ENCODE measurements at places on chromosomes 3 and 15.

DNA sequence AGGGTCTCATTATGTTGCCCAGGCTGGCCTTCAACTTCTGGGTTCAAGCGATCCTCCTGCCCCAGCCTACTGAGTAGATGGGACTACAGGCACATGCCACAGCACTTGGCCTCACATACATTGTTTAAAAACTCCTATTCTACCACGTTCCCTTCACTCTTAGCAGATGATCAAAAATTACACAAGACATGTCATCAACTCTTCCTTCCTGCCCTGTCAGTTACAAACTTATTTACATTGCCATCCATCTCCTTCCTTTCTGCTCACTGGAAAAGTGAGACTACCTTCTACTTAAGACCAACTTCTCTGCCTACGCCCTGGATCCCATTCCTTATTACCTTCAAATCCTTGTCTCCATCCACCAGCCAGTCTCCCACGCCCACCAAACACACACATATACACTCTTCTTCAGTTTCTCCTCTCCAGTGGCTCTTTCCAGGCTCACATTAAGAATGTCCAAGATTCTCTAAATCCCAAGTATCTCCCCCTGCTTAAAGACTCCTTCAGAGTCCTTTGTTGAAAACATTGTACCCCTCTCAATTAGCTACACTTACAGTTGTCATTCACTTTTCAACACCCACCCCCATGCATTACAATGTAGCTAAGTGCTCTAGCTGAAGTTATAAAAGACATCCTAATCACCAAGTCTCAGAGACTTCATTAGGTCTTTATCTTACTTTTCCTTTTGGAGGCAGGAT lies 4.3 kb downstream of the PEAK1 start:
- DNase-seq: no peak

- no peak for DNase-seq
Observed at GRCh38 chr3:141128126-141128777, 77.1 kb downstream of the SPSB4 start.

- DNase-seq: no peak
Observed at GRCh38 chr15:46242935-46243334, 608.1 kb downstream of the SQOR start.

GRCh38 chr15:77209221-77209620 lies 138.3 kb upstream of the TSPAN3 start:
- no peak for DNase-seq

- no peak for DNase-seq
Observed at GRCh38 chr3:114634635-114635034, 340.8 kb downstream of the TIGIT start.

DNA sequence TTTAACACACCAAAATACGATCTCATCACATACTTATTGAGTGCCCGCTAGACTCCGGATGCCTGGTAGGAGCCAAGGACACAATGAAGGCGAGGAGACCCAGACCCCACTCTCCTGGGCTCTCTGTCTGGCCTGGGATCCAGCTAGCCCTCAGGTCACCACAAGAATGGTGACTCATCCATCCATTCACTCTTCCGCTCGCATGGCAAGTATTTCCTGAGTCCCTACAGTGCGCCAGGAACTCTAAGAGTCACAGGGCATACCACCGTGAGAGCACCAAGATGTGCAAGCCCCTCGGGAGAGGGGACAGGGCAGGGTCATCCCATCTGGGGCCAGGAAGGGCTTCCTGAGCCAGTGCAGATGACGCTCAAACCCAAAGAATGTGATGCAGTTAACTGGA lies 101.6 kb upstream of the PRR20G start:
- DNase-seq: peak; percentile 10

DNA sequence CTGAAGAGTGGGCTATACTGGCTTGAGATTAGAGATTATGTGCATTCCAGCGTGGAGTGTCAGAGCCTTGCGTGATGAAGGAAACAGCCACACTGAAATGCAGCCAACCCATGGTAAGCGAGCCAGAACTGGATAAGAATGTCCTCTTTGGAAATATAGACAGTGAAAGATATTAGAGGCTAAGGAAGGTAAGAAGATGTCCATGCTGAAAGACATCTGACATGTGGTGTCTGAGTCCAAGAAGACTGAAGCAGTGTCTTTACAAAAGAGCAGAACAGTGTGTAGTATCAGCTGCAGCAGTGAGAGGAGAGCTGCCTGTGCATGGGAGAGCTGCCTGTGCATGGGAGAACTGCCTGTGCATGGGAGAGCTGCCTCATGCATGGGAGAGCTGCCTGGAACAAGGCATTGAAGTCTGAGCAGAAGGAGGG lies 672.2 kb downstream of the DIPK2A start:
- no peak for DNase-seq

DNA sequence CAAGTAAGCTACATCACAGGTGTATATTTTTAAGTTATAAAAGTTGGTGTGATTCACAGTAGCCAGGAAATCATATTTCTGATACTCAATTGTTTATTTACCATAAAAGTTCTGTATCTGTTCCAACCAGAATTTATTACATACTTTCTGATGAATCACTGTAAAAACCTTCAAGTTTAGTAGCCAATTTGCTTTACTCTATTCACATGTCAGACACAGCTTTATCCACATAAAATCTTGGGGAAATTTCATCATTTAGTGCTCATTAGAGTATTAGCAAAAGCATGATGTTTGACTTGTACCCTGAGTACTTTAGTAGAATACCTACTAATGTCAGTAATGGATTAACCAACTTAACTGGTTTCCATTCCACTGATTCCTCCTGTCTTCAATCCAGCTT lies 249.8 kb downstream of the POLQ start:
- peak; percentile 31 for DNase-seq

GRCh38 chr3:26102376-26102775 lies 312.5 kb downstream of the OXSM start:
- DNase-seq: no peak

DNA sequence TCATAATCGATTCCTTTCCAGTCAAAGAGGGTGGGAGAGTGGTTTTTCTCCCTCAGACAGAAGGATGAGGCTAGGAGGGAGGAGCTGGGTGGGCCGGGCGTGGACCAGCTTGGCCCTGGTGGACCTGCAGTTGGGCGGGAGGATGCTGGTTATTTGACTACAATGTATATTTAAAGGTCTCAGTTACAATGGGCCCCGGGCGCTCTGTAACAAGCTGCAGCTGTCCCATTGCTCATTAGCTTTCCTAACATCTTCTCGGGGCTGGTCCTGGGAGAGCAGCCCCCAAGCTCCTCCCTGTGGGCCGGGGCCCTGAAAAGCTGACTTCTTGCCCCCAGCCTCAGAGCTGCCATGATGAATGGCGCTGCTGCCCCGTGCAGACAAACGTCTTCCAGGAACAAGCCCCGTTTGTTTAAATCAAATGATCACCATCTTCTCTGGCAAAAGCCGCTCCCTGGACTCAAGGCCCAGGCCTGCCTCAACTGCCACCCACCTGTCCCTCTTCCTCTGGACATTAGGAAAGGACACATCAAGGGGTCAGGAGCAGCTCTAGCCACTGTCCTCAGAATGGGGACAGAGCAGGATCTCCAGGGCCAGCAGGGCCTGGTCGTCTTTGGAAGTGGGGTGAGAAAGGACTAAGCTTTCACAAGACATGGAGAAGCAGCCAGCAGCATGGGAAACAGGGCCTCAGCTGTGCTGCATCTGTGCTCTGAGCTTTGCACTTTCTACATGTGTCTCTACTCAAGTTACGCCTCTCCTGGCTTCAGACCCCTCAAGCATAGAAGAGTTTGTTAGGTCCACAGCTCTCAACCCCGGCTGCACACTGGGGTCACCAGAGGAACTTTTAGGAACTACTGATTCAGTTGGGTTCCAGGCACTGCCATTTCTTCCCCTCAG lies 38.6 kb downstream of the MAGEF1 start:
- DNase-seq: no peak

- DNase-seq: no peak
Observed at GRCh38 chr15:51163843-51164242, 69.1 kb upstream of the TNFAIP8L3 start.

DNA sequence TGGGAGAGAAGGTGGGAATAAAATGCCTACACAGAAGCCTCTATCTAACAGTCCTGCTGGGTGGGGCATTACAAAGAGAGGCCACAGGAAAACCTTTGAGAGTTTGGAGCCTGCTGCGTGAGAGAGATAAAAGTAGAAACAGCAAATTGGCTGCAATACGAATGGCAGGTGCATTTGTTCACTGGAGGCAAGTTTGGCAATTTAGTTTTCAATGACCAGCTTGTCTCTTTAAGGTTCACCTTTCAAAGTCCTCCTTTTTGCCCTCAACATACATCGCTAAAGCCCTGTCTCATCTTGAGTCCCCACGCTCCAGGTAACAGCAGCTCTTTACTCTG lies 405.7 kb downstream of the LSAMP start:
- DNase-seq: no peak

GRCh38 chr3:110021659-110022058 lies 684.3 kb upstream of the DPPA4 start:
- DNase-seq: no peak

DNA sequence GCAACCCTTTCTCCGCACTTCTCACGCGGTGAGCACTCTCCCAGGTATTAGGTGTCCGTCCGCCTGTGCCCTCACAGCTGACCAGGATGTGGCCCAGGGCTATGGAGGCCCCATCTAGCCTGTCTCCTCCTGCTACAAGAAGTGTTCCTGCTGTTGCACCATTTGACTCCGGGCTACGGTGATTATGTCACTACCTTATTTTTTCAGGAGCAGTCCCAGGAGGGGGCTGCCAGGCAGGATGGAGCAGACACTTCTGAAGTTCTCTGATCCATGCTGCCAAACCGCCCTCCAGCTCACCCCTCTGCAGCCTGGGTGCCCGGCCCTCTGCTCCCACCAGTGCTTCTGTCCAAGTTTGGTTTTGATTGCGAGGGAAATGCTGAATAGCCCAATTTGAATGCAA lies 36.9 kb downstream of the ZXDC start:
- no peak for DNase-seq

DNA sequence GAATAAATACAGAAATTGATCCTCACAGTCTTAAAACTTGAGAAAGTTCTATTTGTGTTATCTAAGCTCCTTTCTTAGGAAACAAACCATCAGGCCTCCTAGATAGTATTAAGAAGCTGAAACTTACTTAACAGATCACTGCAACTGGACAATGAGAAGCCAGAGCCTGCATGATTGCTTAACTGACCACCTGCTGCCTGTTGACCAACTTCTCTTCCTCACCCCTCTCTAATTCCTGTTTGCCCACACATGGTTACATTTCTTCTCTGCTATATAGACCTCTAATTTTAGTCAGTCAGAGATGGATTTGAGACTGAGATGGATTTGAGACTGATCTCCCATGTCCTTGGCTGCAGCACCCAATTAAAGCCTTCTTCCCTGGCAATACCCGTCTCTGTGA lies 13.5 kb downstream of the CCPG1 start:
- DNase-seq: no peak

DNA sequence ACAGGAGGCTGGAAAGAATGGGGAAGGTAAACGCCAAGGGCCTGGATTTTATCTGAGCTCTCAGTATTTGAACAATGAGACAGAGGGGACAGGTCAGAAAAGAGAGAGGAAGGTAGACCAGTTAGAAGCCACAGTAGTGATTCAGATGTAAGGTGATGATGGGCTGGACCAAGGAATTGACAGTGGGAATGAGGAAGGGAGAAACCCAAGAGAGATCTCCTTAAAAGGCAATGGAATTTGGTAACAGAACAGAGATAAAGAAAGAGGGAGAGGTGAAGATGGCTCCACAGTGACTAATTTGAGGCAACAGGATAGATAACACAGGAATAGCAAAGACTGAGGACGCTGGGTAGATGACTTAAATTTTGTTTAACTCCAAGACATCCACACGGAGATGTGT lies 11.4 kb upstream of the HEG1 start:
- DNase-seq: no peak

DNA sequence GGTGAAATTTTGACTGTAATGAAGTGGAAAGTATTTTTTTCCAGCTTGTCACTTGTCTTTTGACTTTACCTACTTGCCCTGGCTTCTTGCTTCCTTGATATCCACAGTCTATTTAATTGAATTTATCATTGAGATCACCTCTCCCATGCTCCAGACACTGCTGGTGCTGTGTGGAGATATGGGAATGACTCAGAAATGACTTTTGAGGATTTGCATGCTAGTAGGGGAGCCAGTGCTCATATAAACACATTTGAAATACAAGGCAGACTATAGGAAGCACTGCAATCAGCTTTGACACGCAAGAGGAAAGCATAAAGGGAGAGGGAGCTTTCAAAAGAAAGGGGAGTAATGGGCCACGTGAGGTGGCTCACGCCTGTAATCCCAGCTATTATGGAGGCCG lies 7.3 kb upstream of the TRPM1 start:
- DNase-seq: no peak

- no peak for DNase-seq
Observed at GRCh38 chr15:62109437-62109836, 42.7 kb downstream of the C2CD4A start.

DNA sequence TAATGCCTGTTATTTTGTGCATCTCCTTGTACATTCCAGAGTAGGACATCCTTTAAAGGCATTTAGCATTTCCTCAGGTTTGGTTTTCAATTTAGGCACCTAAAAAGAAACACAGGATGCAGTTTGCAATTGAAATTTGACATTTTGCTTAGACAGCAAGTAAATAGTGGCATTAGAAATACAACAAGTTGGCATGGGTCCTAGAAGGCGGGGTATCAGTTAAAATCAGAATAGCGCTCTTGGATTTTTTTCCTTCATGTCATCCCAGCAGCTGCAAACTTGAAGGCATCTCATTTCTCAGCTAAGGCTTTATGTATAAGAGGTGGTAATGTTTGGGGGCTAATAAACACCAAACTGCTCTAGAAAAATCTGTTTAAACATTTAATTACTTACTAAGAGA lies 47.5 kb upstream of the SKOR1 start:
- DNase-seq: no peak

- DNase-seq: no peak
Observed at GRCh38 chr3:66463730-66464511, 36.9 kb downstream of the LRIG1 start.

GRCh38 chr15:51969728-51970127 lies 1.9 kb downstream of the LEO1 start:
- DNase-seq: no peak

GRCh38 chr3:172244011-172244410 lies 204.2 kb downstream of the GHSR start:
- DNase-seq: peak; percentile 51

DNA sequence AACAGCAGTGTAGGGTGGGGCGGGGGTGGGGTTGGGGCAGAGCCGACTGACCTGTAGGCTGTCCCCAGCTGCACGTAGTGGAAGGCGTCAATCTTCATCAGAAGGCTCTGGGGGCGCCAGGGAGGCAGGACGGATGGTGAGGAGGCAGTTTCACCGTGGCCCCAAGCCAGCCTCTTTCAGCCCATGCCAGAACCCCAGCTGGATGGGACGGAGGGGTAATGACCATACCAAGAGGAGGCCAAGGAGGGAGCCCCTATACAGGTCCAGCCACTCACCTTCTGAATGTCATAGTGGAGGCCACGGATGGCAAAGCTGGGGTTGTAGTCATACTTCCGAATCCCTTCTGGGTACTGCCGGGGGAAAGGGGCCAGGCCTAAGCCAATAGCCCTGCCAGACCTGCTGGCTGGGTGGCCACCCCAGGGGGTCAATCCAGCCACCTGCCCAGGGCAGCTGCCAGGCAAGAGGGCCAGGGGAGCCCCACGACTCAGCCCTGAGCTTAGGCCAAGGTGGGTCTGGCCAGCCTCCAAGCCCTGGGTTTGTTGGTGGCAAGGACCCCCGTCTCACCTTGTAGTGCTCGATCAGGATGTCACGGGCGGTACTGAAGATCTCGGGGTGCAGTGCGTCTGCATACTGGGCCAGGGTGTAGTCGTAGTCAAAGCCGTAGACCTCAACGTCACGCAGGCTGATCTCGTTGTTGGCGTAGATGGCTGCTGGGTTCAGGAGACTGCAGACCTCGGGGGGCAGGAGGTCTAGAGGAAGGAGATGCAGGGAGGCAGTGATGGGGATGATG lies 4.9 kb downstream of the NT5DC2 start:
- DNase-seq: no peak

Data from HS-5 (cell line).